T-helper 22 cell (primary cell): ENCODE measurements at places on chromosomes 1 and 21.

- DNase-seq = no peak
Measured at GRCh38 chr21:37139154-37139553, 66.1 kb downstream of the TTC3 start.

GRCh38 chr1:12730156-12730555 lies 14.2 kb downstream of the AADACL3 start:
- no peak for DNase-seq

- no peak for DNase-seq
Measured at GRCh38 chr21:42469272-42469671, 26.8 kb downstream of the RSPH1 start.

GRCh38 chr21:39152271-39152670 lies 31.0 kb downstream of the PSMG1 start:
- no peak for DNase-seq

DNA sequence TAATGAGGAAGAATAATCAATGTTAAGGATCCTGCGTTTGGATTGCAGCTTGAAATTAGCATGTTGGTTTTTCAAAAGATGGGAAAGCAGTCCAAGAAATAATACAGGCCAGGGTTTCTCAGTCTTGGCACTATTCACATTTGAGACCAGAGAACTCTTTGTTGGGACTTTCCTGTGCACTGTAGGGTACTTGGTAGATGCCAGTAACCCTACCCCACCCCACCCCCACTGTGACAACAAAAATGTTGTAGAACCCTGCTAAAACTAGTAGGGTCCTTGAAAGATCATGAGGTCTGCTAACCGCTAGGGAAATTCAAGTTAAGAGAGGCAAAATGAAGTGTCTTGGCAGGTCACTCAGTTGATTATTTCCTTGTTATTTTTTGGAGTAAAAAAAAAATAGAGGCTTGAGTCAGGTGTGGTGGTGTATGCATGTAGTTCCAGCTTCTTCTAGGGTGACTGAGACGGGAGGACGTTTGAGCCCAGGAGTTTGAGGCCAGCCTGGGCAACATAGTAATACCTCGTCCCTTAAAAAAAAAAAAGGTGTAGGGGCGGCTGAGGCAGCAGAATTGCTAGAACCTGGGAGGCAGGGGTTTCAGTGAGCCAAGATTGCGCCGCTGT lies 53.3 kb downstream of the SPEN start:
- DNase-seq = no peak

- no peak for DNase-seq
Measured at GRCh38 chr1:14996133-14997050, 157.2 kb upstream of the TMEM51 start.

GRCh38 chr1:44602634-44603628 lies 71.3 kb downstream of the TMEM53 start:
- DNase-seq = no peak
